ENCODE measurements at places on chromosomes 2 and 18. TPM values are rescaled to one million over a fixed set of nuclear protein-coding genes. Genes with fewer than 3 reads are reported as not detected.

Gene OTOS
- total RNA-seq, result not detected

Gene DLGAP1
- total RNA-seq, result not detected

DNA sequence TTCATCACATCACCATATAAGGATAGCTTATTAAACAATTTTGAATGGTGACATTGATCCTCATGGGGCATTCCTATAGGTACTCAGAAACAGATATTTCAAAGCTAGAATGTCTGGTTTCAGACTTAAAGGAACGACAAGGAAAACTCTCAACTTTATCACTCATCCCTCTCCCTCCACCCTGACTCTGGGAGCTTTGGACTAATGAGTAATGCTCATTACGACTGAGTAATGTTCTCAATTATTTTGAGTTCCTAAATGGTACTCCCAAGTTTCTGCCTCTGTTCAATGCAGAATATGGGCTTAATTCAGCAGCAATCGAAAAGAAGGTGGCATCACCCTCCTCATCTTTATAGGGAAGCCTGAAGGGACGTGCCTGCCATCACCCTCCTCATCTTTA is 43.4 kb downstream of the RFX8 start:
- DNase-seq, result no peak

GRCh38 chr2:219562049-219563020 is 9.0 kb downstream of the OBSL1 start:
- DNase-seq, result no peak

DNA sequence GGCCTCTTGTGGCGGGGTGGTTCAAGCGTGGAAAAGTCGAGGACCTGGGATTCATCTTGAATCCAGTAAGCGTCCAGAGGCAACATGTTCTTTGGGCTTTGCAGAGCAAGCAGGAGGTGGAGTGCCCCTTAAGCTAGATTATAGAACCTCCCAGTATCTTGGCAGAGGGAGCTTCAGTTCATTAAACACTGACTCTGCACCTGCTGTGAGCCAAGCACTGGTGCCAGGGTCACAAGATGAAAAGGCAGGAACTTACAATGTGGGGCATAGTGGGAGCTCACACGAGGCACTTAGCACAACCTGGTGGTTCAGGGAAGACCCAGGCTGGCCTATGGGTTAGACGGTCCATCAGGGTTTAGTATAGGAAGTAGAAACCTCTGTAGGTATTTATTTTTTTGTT is 7.4 kb upstream of the FZD5 start:
- no peak for DNase-seq

DNA sequence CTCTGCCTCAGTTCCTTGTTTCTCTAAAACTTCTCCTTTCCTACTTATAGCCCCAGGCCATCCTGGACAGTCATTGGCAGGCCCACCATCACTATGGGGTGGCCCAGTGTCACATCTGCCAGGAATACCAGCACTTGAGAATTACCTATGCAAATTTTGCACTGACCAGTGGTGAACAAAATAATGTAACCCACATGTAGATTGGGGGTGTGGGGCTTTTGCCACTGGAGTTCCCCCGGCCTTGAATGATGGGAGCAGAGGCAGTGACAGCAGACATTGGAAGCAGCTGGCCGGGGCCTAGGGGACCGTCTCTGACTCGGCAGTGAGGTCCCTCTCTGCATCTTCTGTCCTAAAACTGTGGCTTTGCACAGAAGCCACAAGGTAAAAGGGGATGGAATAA is 24.9 kb upstream of the DNMT3A start:
- no peak for DNase-seq

- no peak for DNase-seq
These were observed 104.5 kb upstream of the ZEB2 start for GRCh38 chr2:144624451-144624850.

DNA sequence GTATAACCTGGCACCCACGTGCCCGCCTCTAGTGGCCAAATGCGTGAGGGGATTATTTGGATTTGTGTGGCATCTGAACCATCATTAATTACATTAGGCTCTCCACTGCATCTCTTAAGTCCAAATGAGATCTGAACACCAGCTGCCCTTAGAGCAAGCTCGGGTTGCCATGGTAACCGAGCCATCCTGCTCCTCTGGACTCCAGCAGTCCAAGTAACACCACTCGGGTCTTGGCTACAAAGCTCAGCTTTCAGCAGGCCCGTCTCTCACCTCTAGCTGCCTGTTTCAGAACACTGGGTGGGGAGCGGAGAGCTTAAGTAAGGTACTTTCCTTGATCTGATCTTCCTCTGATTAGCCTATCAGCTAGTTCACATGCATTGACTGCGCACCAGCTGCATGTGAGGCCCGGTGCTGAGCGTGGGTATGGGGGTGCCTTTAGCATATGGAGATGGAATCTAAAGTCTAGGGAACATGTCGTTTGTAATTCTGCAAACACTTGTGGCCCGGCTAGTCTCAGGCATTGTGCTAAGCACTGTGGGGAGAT is 14.1 kb upstream of the CYS1 start:
- no peak for DNase-seq

Gene TEX44
- not detected for total RNA-seq

DNA sequence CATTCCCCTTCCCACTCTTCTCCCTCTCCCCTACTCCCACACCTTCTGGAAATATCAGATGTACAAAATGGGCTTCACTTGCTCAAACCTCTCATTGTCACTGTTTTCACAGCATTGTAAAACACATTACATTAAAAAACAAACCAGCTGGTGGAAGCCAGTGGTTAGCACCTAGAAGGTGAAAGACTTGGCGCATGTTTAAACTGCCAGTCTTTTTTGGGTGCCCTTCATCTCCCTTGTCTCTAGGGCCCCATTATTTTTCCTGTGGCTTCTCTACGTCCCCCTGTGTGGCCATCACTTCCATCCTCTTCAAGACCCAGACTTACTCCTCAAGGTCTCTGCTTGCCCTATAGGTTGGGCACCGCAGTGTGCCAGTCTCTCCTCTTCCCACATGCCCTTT is 34.9 kb downstream of the MGAT5 start:
- no peak for DNase-seq

GRCh38 chr18:58276789-58277739 is 233.0 kb downstream of the NEDD4L start:
- no peak for DNase-seq

DNA sequence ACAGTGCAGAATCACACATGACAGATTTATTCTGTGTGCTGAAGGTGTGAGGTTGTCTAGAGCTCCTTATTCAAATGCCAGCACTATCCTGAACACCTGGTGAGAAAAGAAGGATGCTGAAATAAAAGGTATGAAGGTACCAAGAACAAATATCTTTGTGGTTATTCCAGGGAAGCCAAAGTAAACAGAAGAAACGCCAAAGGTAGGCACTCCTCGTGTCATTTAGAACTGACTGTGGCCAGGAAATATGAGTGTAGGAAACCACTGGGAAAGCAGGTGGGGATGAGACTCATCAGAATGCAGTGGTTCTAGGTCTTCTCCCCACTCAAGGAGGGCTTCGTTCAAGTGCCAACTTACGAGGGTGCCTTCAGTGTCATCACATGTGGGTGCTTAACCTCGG is 80.8 kb downstream of the KIF5C start:
- no peak for DNase-seq

Gene PRKCE
- 8.0 TPM for total RNA-seq

DNA sequence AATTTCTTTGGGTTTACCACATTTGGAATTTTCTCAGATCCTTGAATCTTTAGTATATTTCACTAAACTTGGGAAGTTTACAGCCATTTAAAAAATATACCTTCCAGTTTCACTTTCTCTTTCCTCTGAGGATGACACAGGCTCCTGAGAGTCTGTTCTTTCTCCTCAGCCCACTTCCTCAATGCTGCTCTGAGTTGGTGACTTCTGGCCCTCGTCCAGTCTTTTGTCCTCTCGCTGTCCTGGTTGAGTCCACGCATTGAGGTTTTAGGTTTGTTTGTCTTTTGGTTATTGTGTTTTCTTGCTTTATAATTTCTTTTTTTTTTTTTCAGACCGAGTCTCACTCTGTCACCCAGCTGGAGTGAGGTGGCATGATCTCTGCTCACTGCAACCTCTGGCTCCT is 40.7 kb upstream of the GALR1 start:
- DNase-seq, result peak; percentile 15

Gene POTEC
- not detected for total RNA-seq

DNA sequence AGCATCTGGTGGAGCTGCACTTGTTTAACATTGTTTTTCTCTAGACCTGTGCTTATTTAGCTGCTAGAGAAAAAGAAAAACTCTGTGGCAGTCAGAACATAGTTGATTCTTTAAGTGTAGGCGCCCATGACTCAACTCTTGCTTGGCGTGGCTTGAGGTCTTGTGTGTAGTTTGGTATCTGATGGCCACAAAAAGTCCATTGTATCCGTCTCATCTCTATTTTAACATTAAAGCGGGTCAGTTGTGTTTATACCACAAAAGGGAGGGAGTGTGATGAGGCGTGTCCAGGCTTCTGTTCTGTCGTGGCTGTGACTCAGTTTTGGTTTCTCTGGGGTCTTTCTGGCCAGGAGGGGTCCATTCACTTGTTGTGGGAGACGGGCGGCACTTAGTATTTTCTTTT is 24.2 kb upstream of the UGT1A8 start:
- no peak for DNase-seq

DNA sequence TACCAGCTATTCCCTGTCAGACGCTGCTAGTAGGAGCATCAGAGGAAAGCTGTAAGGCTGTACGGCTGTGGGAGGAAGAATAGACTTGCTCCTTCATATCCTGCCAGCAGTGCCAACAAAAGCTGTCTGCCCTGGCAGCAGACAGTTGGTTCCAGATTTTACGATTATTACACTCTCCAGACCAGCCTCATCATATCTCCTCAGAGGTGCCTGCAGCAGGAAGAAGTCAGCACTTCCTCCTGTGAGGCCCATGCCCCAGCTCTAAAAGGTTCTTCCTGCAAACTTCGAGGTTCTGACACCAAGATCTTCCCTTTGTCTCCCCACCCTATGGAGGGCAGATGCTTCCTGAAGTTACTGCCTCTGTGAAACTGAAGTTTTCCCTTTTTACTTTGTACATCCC is 537.7 kb upstream of the PKDCC start:
- DNase-seq, result no peak

DNA sequence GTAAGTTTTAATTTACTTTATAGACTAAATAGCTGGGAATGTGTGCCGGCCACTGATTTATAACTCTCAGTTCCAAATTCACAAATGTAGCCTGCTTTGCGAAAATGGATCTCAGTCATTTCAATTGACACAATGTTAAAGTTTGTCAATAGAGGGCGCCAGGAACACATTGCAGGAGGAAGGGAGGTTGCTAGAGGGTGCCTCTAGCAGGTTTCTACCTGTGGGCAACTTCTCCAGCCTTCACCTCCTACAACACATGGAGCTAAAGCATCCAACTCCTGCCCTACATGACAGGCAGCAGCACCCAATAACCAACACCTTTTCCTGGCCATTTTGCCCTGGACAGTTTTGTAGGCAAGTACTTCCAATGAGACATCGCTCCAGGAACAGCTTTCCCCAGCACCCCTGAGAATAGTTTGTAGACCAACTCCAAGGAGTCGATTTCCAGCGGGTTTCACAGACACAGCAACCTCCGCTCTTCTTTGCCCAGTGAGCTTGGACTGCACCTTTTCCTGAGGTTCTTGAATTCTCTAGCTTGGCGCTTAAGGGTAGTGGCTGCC is 784.8 kb upstream of the CDH2 start:
- no peak for DNase-seq

GRCh38 chr2:196170213-196170605 is 1.2 kb downstream of the STK17B start:
- no peak for DNase-seq

Data from activated naive CD8-positive, alpha-beta T cell treated with anti-CD3 and anti-CD28 coated beads for 36 hours (primary cell).